T-helper 17 cell (primary cell): ENCODE measurements at places on chromosomes 7 and 10. TPM values are rescaled to one million over a fixed set of nuclear protein-coding genes. Genes with fewer than 3 reads are reported as not detected.

DNA sequence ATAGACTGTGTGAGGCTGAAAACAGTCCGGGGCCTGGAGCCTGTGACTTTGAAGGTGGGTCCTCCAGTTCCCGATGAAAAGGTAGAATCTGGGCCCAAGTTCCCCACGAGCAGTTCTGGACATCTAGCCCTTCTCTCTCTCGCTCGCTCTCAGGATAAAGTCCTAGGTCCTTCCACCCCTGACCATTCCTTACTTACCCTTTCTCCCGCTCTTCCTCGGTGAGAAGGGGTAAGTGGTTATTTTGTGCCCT lies 713 bp downstream of the IMMP2L start:
- H3K4me3 ChIP-seq, result peak overlapping the region; percentile 90
- H3K27me3 ChIP-seq, result no peaks in the 10 kb centered on the region
- peak overlapping the region; percentile 88 for H3K27ac ChIP-seq
- peaks cover 11% of the 10 kb centered on the region for H3K36me3 ChIP-seq
- H3K4me1 ChIP-seq, result peaks cover 30% of the 10 kb centered on the region

GRCh38 chr7:65250216-65250615 lies 123.4 kb upstream of the ZNF92 start:
- peaks cover 2% of the 10 kb centered on the region for H3K36me3 ChIP-seq
- H3K4me3 ChIP-seq, result peak overlapping the region; percentile 93
- H3K27me3 ChIP-seq, result peaks cover 4% of the 10 kb centered on the region

- peak overlapping the region; percentile 93 for H3K4me3 ChIP-seq
- DNase-seq, result no peak
- H3K4me1 ChIP-seq, result peaks cover 49% of the 10 kb centered on the region
Observed at GRCh38 chr7:150453181-150453580, 2.8 kb downstream of the GIMAP8 start.

DNA sequence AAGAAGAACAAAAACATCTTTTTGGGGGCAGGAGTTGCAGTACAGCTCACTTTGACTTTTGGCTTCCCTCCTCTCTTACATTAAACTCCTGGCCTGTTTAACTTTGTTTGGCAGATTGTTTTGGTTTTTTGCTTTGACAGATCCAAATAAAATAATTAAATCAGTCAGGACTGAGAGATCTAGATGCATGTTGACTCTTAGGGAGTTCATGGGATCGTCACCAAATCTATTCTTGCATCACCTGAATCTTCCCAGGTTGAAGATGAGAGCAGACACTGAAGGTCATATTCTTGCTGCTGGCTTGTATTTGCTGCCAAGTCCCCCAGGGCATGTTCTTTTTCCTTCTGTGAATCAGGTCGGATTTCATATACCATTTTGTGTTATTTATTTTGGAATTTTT lies 759.4 kb downstream of the CNTNAP2 start:
- no peaks in the 10 kb centered on the region for H3K27me3 ChIP-seq
- H3K36me3 ChIP-seq, result no peaks in the 10 kb centered on the region
- no peak for DNase-seq
- no peak overlapping the region for H3K27ac ChIP-seq
- no peak overlapping the region for H3K4me3 ChIP-seq

DNA sequence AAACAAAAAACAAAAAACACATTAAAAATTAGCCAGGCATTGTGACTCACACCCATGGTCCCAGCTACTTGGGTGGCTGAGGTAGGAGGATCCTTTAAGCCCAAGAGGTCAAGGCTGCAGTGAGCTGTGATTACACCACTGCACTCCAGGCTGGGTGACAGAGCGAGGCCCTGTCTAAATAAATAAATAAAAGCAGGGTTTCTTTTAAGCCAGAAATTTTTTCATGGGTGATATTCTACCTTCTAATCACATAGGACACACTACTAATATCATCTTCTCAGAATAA lies 14.2 kb upstream of the SVIL start:
- DNase-seq, result no peak
- H3K4me3 ChIP-seq, result no peak overlapping the region
- H3K36me3 ChIP-seq, result no peaks in the 10 kb centered on the region
- no peaks in the 10 kb centered on the region for H3K27me3 ChIP-seq
- peak overlapping the region; percentile 95 for H3K27ac ChIP-seq
- H3K4me1 ChIP-seq, result peaks cover 43% of the 10 kb centered on the region

The CALHM2 gene
- 15.5 TPM for total RNA-seq

DNA sequence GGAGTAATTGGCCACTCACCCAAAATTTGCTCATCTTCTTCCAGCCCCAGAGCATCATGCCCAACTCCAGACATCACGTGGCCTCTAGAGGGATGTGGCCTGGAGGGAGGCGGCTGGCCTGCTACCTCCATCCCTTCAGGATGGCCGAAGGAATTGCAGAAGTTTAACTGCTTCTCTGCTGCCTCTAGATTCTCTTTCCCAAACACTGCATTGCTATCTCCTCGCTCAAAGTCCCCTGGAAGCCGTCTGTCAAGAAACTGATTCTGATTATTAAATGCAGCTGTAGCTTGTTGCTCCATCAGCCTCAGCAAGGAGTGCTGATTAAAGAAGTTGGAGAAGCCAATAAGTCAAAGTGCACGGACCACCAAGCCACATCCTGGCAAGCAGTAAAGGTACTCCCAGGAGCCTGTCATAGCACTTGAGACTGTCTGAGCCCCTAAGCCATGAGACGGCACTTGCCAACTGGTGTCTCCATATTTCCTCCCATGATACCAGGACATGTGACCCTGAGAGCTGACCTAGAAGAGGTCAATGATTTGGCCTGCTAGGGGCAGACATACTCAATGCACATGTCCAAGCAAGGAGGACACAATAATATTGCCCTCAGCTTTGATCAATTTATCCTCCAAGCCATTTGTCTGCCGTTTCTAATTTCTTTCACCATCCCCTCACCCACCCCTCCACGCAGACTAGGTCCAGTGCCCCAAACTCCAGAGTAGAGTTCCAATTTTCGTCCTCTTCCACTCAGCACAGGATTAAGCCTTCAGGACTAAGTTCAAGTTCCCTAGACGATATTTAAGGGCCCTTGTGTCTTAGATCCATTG lies 84.2 kb downstream of the TBXAS1 start:
- H3K27ac ChIP-seq, result no peak overlapping the region
- H3K36me3 ChIP-seq, result peaks cover 10% of the 10 kb centered on the region
- H3K4me1 ChIP-seq, result peaks cover 24% of the 10 kb centered on the region
- H3K27me3 ChIP-seq, result no peaks in the 10 kb centered on the region
- H3K4me3 ChIP-seq, result no peak overlapping the region

DNA sequence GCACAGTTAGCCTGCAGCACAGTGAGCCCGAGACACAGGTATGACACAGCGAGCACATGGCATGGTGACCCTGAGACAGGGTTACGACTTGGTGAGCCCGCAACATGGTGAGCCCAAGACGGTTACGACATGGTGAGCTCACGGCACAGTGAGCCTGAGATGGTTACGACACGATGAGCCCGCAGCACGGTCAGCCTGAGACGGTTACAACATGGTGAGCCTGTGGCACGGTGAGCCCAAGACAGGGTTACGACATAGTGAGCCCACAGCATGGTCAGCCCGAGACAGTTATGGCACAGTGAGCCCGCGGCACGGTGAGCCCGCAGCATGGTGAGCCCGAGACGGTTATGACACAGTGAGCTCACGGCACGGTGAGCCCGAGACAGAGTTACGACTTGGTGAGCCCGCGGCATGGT lies 156.1 kb downstream of the MAD1L1 start:
- peaks cover under 1% of the 10 kb centered on the region for H3K36me3 ChIP-seq
- no peaks in the 10 kb centered on the region for H3K27me3 ChIP-seq
- no peak for DNase-seq

- no peak overlapping the region for H3K27ac ChIP-seq
- no peak for DNase-seq
- peaks cover 31% of the 10 kb centered on the region for H3K27me3 ChIP-seq
- H3K4me1 ChIP-seq, result no peaks in the 10 kb centered on the region
- no peaks in the 10 kb centered on the region for H3K36me3 ChIP-seq
Observed at GRCh38 chr7:156074982-156075615, 262.8 kb upstream of the SHH start.

The ASZ1 gene
- not detected for total RNA-seq

DNA sequence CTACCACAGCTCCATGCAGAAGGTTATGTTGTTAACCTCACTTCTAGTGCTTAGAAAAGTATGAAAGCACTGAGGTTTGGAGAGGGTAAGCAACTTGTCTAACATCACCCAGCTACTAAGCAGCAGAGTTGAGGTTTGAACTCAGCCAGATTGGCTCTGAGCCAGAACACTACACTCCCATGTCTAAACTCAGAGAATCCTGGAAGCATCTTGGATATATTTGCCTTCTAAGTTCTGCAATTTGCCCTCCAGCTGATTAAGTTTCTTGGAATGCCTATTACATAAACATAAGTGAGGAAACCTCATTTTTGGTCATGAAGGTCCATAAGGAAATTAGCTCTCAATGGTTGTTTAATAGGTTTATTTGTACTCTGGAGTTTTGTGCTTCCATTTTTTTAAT lies 78.1 kb upstream of the PHYHIPL start:
- DNase-seq, result no peak
- H3K27me3 ChIP-seq, result no peaks in the 10 kb centered on the region
- H3K4me3 ChIP-seq, result no peak overlapping the region
- no peak overlapping the region for H3K27ac ChIP-seq

- no peak for DNase-seq
- peaks cover 29% of the 10 kb centered on the region for H3K27me3 ChIP-seq
- no peaks in the 10 kb centered on the region for H3K36me3 ChIP-seq
Observed at GRCh38 chr7:50837965-50838364, 55.3 kb upstream of the GRB10 start.

DNA sequence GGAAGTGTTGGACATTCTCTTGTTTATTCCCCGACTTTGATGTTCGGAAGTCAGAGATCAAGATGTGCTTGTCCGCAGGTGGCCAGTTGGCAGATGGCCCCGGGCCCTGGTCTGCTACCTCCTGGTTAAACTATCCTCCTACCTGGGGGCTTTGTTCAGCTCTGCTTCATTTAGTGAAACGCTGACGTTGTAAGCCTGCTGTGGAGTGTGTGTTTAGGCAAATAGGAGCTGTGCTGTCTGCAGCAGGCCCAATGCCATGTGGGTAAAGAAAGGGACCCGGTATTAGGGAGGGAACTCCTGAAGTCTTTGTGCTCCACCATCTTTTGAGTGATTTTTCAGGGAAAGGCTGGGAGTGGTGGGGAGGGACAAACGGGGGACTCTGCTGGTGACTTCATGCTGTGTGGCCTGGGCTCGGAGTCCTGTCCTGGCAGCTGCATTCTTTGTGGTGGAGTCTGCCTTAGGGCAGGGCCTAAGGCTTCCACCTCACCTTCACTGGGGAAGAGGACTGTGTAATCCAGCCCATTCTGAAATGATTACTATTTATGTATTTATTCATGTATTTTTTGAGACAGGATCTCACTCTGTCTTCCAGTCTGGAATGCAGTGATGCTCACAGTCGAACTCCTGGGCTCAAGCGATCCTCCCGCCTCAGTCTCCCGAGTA lies 171.1 kb upstream of the KLF6 start:
- no peak for DNase-seq
- H3K4me3 ChIP-seq, result no peak overlapping the region
- H3K36me3 ChIP-seq, result no peaks in the 10 kb centered on the region

The HABP2 gene
- not detected for total RNA-seq

- no peak overlapping the region for H3K27ac ChIP-seq
- no peaks in the 10 kb centered on the region for H3K27me3 ChIP-seq
- no peak for DNase-seq
- H3K36me3 ChIP-seq, result no peaks in the 10 kb centered on the region
- no peak overlapping the region for H3K4me3 ChIP-seq
Observed at GRCh38 chr10:68871731-68872342, 29.3 kb upstream of the DDX50 start.

The CLCN1 gene
- total RNA-seq, result not detected

- no peak within 1 kb of the TSS for H3K27ac ChIP-seq
- peak within 1 kb of the TSS; percentile 31 for H3K4me3 ChIP-seq
- no peaks in the 10 kb centered on the region for H3K27me3 ChIP-seq
- H3K4me1 ChIP-seq, result peaks cover 13% of the 10 kb centered on the region
- H3K36me3 ChIP-seq, result no peaks in the 10 kb centered on the region
- no peak for DNase-seq
Observed at GRCh38 chr10:103458720-103459119, at the start of gene CALHM1. TSS of gene CALHM1 (minus strand) at chr10:103458900. CDS start at chr10:103458751, 149 bp downstream.

DNA sequence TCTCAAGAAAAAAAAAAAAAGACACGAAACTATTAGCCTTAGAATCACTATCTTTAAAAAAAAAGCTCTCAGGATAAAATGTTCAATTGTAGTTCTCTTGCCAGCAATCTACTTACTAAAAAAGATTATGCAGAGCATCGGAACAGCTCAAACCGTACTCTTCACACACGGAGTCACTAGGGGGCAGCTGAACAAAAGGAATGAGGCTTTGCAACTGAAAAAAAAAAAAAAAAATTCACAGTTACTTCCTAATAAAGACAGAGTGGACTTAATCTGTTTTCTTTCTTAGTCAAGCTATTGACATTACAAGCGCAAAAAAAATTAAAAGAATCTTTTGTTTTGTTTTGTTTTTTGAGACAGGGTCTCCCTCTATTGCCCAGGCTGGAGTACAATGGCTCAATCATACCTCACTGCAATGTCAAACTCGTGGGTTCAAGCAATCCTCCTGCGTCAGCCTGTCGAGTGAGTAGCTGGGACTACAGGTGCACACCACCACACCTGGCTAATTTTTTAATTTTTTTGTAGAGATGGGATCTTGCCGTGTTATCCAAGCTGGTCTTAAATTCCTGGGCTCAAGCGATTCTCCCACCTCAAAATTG lies 11.5 kb downstream of the PMS2 start:
- DNase-seq, result no peak
- H3K27ac ChIP-seq, result no peak overlapping the region
- H3K4me3 ChIP-seq, result no peak overlapping the region
- H3K4me1 ChIP-seq, result peaks cover 3% of the 10 kb centered on the region
- H3K27me3 ChIP-seq, result no peaks in the 10 kb centered on the region
- peaks cover 2% of the 10 kb centered on the region for H3K36me3 ChIP-seq

The ACTA2 gene
- 3.8 TPM for total RNA-seq

GRCh38 chr7:130383187-130383980 lies 3.1 kb downstream of the CPA1 start:
- peaks cover 5% of the 10 kb centered on the region for H3K27me3 ChIP-seq
- H3K36me3 ChIP-seq, result peaks cover 2% of the 10 kb centered on the region
- H3K27ac ChIP-seq, result no peak overlapping the region
- no peak overlapping the region for H3K4me3 ChIP-seq

- peaks cover 5% of the 10 kb centered on the region for H3K4me1 ChIP-seq
- H3K27ac ChIP-seq, result no peak overlapping the region
- H3K36me3 ChIP-seq, result peaks cover 13% of the 10 kb centered on the region
- no peak for DNase-seq
Observed at GRCh38 chr7:100415448-100415847, 13.1 kb downstream of the ZCWPW1 start.

- no peak for DNase-seq
- H3K36me3 ChIP-seq, result peaks cover 2% of the 10 kb centered on the region
- peaks cover 13% of the 10 kb centered on the region for H3K4me1 ChIP-seq
Observed at GRCh38 chr10:45399113-45399512, 25.1 kb downstream of the ALOX5 start.

DNA sequence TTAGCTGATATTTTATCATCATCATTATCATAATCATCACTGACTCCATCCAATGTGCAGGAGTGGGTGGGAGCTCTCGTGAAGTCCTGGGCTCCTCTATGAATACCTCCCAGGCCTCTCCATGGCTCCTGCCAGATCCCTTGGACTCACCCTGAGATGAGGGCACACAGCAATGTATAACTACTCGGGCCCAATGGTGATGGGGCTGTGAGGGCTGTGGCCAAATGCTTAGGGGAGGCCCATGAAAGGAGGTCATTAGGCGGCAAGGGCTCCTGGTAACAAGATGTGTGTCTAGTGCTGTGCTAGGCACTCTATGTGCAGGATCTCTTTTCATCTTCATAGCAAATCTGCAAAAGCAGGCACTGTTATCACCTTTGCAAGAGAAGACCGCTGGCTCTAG lies 270.9 kb downstream of the GLRX3 start:
- H3K4me1 ChIP-seq, result no peaks in the 10 kb centered on the region
- H3K4me3 ChIP-seq, result no peak overlapping the region
- H3K36me3 ChIP-seq, result no peaks in the 10 kb centered on the region
- H3K27ac ChIP-seq, result no peak overlapping the region
- DNase-seq, result no peak
- no peaks in the 10 kb centered on the region for H3K27me3 ChIP-seq
